Stimulated activated CD4-positive, alpha-beta T cell treated with anti-CD3 and anti-CD28 coated beads, Interleukin-12 subunit alpha, Interleukin-12 subunit beta, amount 100 ng/mL, for 24 hours (primary cell): ENCODE measurements at places on chromosomes 2 and 18.

DNA sequence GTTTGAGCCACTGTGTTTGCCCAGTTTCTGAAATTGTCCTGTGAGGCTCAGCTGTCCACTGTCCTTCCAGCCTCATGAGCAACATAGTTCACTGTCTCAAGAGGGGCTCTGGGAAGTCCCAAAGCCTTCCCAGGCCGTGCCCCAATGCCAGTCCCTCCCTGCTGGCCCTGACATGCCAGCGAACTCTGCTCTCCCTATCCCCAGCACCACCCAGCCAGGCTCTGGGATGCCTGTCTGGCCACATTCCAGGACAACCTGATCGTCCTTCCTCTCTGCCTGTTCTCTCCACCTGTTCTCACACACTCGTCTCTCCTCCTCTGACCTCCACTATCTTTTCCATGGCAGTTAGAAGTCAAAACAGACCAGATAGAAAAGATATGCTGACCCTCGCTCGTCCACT, 278.0 kb upstream of the ID2 start:
- DNase-seq = no peak

DNA sequence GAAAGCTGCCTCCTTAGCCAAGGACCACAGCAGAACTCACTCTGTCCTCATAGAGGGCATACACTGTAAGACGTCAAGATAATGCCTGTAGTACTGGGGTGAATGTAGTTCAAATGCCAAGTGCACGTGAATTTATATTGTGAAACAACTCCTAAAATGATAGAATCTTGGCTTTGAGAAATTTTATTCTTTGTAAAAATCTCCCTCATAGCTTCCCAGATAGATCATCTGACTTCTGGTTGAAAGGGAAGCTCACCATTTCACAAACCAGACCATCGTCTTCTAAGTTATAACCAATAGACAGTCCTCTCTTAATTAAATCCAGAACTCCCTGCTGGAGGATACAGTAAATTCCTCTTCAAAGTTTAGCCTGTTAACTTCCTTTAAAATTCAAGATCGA, 110.9 kb upstream of the MSTN start:
- DNase-seq = no peak

- DNase-seq = no peak
Observed at GRCh38 chr2:65277791-65278483, 50.3 kb downstream of the ACTR2 start.

DNA sequence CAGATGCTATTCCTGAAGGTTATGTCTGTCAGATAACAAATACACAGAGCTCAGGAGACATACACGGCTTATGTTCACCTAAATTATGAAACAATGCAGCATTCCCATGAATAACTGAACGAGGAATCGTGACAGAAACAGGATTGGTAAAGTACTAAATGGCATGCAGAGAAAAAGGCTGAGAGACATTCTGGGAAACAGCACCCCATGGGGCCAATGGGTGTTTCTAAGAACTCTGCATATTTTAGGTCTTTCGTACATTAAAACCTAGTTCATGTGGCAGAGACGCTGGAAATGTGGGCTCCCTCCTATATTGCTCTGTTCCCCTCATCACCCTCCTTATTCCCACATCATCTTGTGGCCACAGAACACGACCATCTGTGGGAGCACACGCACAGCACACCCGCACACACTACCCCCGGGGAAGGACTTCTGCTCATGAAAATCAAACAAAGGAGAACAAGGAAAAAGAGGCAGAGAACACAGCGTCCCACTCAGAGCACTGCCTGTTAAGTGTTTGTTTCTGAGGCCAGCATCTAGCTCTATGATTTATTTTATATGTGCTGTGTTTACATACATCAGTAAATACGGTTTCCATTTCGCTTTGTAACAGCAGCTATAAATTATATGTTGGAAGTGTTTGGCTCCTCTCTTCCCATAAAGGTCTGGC, 143.6 kb downstream of the AFF3 start:
- no peak for DNase-seq

GRCh38 chr2:39942950-39943349, 163.9 kb upstream of the THUMPD2 start:
- no peak for DNase-seq

GRCh38 chr2:202848813-202849212, 22.8 kb downstream of the ICA1L start:
- no peak for DNase-seq

DNA sequence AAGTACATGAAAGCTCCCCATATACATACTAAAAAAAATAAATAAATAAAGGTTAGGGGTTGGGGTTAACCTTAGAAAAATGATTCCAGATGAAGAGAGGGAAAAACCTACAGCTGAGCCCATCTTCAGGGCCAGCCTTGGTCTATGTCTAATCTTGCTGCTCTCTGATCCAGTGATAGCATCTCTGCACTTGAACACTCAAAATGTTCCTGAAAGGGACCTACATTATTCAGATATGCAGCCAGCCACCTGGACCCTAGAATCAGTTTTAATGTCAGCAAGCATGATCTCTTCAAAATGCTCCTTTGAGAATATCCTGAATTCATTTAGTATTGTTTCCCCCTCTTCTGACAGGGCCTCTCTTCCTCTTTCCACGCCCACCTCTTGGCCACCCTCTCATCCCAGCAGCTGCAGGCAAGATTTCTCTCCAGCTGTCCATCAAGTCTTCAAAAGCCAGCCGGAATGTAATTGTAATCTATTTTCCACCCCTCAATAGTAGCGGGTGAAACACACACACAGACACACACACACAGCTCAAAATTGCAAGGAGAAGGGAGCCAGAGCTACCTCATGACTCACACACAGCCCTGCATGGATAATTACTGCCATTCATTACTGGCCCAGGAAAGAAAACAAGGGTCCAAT, 135.5 kb downstream of the MYO3B start:
- DNase-seq = no peak

- no peak for DNase-seq
Observed at GRCh38 chr2:127037476-127037875, 69.5 kb downstream of the BIN1 start.

DNA sequence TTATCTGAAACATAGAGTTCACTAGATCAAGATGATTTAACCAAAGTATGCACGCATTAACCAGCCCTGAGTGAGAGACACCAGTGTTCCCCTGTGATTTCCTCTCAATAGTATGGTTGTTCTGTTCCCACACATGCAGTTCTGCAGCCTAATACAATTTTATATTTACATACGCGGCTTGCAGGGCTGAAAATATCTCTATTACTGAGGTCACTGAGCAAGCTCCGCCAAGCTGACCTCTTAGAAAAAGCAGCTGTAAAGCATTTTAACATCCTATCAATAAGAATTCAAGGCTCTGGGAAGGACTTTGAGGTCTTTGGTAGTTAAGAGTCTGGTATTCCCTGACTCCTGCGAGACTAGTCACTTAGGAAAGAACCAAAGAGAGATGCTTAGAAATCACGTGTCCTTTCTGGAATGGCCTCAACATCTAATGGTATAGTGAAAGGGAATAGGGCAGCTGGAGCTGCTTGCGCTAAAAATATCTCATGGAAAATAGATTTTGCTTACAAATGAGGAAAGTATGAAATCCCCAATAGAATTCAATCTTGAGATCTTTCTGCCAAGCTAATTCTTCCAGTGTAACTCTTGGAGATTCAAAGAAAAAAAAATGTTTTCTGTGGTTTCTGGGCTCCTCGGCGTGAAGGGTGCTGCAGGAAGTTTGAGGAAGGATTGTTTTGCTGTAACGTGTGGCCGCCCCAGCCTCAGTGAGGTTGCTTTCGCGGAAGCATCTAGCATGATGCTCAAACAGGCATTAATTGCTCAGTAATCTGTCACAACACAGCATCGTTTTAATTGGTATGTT, 59.2 kb downstream of the DOCK10 start:
- DNase-seq = no peak

DNA sequence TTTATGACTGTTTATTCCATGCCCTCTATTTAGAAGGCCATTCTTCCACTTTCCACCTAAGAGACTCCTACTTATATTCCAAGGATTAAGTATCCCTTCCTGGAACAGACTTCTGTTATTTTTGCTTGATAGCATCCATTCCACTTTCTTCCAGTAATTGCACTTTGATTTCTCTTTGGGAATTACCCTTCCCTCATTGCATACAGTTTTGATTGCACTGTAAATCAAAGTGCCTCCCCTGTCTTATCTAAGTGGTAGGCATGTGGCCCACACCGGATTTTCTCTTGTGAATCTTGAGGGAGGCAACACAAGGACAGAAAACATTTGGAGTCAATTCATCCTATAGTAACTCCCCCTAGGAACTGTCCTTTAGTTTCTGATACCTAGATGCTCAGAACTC, 120.4 kb downstream of the PDE11A start:
- no peak for DNase-seq

DNA sequence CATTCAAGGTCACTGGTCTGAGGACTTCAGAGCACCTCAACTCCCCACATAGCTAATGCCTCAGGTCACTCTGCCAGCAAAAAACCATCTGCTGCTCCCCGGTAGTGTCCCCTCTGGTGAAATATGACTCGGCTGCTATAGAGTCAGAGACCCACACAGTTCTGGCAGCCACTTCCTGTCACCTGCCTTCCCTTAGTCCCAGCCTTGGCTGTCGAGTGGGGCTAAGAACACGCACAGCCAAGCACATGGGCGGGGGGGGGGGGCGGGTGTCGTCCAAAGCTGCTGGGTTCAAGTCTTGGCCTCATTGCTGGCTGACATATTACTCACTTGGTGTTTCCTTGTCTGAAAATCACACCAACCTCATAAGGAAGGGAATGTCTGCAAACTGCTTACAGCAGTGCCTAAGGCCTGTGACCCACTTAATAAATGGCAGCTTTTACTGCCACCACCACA, 37.5 kb downstream of the POLR1A start:
- DNase-seq = no peak

DNA sequence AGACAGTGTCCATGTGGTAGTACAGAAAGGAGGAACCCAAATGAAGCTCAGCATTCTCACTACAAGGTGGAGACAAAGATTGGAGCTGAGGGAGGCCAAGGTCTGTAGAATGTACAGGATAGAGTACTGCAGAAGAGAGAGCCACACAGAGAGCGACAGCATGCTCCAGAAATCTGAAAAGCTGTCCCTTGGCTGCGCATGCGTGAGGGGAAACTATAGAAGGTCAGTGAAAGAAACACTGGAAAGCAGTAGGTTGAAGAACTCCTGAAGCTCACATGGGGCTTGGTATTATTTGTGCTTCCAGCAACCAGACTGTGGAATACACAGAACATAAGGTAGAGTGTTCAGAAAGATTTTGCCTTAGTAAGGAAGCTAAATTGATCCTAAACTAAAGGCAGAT, 142.5 kb downstream of the TXNL1 start:
- no peak for DNase-seq

GRCh38 chr2:23476786-23477185, 91.8 kb downstream of the KLHL29 start:
- no peak for DNase-seq

DNA sequence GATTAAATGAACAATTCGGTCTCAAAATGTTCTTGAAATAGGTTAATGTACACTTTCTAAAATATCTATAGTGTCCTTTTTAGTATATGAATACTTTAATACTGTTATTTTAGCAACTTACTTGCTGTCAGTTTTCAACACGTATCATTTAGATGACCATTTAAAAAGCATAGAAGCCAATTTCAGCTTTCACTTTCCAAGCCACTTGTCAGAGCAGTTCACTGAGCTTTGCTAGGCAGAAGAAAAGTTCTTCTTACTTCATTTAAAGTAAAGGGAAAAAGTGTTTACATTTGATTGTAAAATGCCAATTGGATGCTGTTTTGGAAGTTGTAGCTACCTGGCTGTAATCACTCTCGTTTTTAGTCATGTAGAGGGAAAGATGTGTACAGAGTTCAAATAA, 126.0 kb downstream of the KCNH7 start:
- no peak for DNase-seq

GRCh38 chr18:38526922-38527321, 961.3 kb upstream of the CELF4 start:
- DNase-seq = no peak

DNA sequence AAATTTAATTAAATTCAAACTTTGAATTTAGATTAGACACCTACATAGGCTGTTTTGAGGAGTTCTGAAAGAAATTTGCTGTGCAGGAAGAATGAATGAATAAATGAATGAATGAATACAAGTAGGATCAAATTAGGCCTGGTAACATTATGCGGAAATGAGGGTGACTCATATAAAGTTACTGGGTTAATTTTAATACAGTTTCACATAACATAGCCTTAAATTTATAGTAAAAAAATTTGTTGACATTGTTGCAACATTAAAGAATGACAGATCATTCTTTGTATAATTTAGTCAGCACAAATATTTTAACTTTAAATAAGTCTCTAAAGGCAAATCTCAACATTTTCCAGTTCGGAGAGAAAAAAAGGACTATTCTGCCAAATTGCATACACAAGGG, 1293.1 kb upstream of the SLC39A10 start:
- DNase-seq = no peak

GRCh38 chr2:85250045-85250444, 77.7 kb downstream of the TGOLN2 start:
- DNase-seq = no peak

GRCh38 chr2:66432801-66433694, 1.9 kb upstream of the MEIS1 start:
- DNase-seq = no peak

DNA sequence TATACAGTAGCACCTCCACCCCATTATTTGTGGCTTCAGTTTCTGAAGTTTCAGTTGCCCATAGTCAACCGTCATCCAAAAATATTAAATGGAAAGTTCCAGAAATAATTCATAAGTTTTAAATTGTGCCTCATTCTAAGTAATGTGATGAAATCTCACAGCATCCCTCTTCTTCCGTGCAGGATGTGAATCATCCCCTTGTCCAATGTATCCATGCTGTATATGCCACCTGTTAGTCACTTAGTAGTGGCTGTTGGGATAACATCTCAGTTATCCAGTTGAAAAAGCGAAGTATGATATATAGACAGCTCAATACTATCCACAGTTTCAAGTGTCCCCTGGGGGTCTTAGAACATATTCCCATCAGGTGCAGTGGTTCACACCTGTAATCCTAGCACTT, 119.1 kb upstream of the OTX1 start:
- DNase-seq = no peak

DNA sequence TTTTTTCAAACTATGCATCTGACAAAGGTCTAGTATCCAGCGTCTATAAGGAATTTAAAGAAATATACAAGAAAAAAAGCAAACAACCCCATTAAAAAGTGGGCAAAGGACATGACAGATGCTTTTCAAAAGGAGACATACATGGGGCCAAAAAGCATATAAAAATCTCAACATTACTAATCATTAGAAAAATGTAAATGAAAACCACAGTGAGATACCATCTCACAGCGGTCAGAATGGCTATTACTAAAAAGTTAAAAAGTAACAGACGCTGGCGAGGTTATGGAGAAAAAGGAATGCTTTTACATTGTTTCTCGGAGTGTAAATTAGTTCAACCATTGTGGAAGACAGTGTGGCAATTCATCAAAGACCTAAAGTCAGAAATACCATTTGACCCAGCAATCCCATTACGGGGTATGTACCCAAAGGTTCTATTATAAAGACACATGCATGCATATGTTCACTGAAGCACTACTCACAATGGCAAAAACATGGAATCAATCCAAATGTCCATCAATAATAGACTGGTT, 643.1 kb upstream of the LRRTM1 start:
- no peak for DNase-seq

GRCh38 chr18:76405681-76406356, 89.2 kb downstream of the ZNF516 start:
- no peak for DNase-seq

GRCh38 chr2:61970807-61971556, 65.5 kb downstream of the COMMD1 start:
- no peak for DNase-seq

- no peak for DNase-seq
Observed at GRCh38 chr18:27595113-27595838, 410.2 kb upstream of the CHST9 start.
